Diencephalon (tissue), 1 donor: ENCODE measurements at places on chromosomes 13 and 19. TPM values are rescaled to one million over a fixed set of nuclear protein-coding genes. Genes with fewer than 3 reads are reported as not detected.

Gene ZNF382
- total RNA-seq: 88.6 TPM

Gene ATP1A3
- 423 TPM for total RNA-seq

Gene ABCA7
- total RNA-seq: 11.8 TPM

Gene SYNGR4
- total RNA-seq: not detected

Gene VSIG10L
- 1.6 TPM for total RNA-seq

Gene YJEFN3
- total RNA-seq: 11.1 TPM

Gene ODAD3
- total RNA-seq: 2.8 TPM

Gene ZNF628
- total RNA-seq: 1.6 TPM

Gene NALCN
- 63.0 TPM for total RNA-seq

Gene ZNF154
- 31.4 TPM for total RNA-seq

Gene CEACAM18
- total RNA-seq: not detected

Gene ZNF792
- 16.6 TPM for total RNA-seq

Gene WDR88
- not detected for total RNA-seq

Gene PSG2
- not detected for total RNA-seq

Gene GAPDHS
- total RNA-seq: not detected

Gene PNMA8C
- 39.2 TPM for total RNA-seq

Gene KLK14
- total RNA-seq: not detected

Gene PPM1N
- 1.2 TPM for total RNA-seq

Gene LHB
- not detected for total RNA-seq

Gene CGB2
- not detected for total RNA-seq

Gene ZNF729
- total RNA-seq: 0.23 TPM

Gene NBEA
- total RNA-seq: 171 TPM

Gene F7
- 2.1 TPM for total RNA-seq

Gene WASF3
- 46.4 TPM for total RNA-seq

Gene PLPP2
- 5.3 TPM for total RNA-seq

Gene FCER2
- 0.46 TPM for total RNA-seq

Gene APC2
- total RNA-seq: 122 TPM

Gene FXYD5
- 0.46 TPM for total RNA-seq

Gene OVOL3
- total RNA-seq: not detected

Gene PNMA8B
- 33.0 TPM for total RNA-seq

Gene SH2D3A
- total RNA-seq: 8.5 TPM

Gene ZSCAN4
- not detected for total RNA-seq

Gene AP1M2
- 2.1 TPM for total RNA-seq

Gene ZNF320
- 30.4 TPM for total RNA-seq

Gene PAF1
- total RNA-seq: 31.4 TPM

Gene ONECUT3
- total RNA-seq: 0.23 TPM

Gene ZNF560
- 0.46 TPM for total RNA-seq

Gene GPC5
- total RNA-seq: 54.0 TPM

Gene PSG1
- total RNA-seq: not detected

Gene DCT
- 0.92 TPM for total RNA-seq

Gene GPR18
- not detected for total RNA-seq

Gene ZNF584
- total RNA-seq: 21.0 TPM

Gene ATP13A1
- 25.4 TPM for total RNA-seq

Gene ZNF808
- total RNA-seq: 36.2 TPM

Gene CYP4F12
- 0.69 TPM for total RNA-seq

Gene HNRNPUL1
- 75.9 TPM for total RNA-seq

Gene ZNF540
- 23.8 TPM for total RNA-seq

Gene STOML3
- 1.6 TPM for total RNA-seq

Gene CEACAM8
- not detected for total RNA-seq

Gene STAP2
- 0.69 TPM for total RNA-seq

Gene CPB2
- not detected for total RNA-seq

Gene DACT3
- 24.0 TPM for total RNA-seq
